MCF 10A (cell line): ENCODE measurements at places on chromosomes 13 and 19.

DNA sequence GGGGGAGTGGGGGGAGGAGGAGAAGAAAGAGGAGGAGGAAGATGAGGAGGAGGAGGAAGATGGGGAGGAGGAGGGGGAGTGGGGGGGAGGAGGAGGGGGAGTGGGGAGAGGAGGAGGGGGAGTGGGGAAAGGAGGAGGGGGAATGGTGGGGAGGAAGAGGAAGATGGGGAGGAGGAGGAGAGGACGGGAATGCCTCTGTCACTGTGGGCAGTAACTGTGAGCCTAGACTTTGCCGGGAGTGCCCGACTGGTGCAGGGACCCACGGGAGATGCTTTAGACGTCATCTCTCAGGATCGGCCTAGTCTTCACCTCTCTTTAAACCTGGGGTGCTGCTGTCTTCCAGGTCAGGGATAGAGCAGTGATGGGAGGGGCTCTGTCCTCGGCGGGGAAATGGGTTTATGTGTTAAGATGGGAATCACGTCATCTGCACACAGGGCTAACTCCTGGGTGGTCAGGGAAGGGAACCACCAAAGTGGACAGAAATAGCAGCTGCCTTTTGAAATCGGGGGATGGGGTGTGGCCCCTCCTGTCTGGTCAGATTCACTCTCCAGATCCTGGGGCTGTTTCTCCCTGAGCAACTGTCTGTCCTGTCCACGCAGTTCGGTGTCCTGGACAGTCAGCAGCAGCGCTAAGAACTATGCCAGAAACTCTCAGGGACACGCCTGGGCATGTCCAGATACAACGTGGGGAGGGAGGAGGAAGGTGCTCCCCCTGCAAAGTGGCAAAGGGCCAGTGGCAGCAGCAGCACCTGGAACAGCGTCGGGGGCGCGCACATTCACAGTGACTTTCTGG lies 26.9 kb downstream of the GAS6 start:
- DNase-seq: peak; percentile 95

- no peak for DNase-seq
Observed at GRCh38 chr13:97339988-97340749, 93.8 kb upstream of the RAP2A start.

GRCh38 chr13:26163812-26164211 lies 58.3 kb downstream of the RNF6 start:
- DNase-seq: no peak

GRCh38 chr19:11856596-11857250 lies 8.2 kb downstream of the ZNF439 start:
- no peak for DNase-seq

GRCh38 chr19:46081928-46082727 lies 41.3 kb upstream of the IGFL4 start:
- peak; percentile 79 for DNase-seq
